AG08395 (cell line): ENCODE measurements at places on chromosomes 4 and X.

DNA sequence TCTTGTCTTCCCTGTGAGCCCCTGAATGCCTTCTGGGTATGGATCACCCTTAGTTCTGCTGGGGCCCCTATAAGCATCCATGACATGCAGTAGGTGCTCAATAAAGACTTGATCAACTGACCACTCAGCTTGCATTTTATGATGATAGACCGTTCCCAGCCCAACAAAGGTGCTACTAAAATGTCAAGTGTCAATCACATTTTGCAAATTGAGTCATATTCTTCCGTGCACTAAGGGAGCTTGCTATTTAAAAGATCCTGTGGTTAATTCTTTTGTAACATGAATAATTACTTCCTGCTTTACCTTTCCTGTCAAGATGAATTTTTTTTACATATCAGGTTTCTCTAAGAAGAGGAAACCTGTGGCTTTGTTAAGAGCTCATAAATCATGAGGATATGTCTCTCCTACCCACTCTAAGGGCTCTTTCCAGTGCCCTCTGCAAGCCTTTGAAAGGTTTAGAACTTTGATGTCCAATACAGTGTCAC lies 47.6 kb downstream of the SH3KBP1 start:
- DNase-seq, result no peak

- DNase-seq, result no peak
Measured at GRCh38 chr4:89356086-89356485, 48.5 kb upstream of the GPRIN3 start.

DNA sequence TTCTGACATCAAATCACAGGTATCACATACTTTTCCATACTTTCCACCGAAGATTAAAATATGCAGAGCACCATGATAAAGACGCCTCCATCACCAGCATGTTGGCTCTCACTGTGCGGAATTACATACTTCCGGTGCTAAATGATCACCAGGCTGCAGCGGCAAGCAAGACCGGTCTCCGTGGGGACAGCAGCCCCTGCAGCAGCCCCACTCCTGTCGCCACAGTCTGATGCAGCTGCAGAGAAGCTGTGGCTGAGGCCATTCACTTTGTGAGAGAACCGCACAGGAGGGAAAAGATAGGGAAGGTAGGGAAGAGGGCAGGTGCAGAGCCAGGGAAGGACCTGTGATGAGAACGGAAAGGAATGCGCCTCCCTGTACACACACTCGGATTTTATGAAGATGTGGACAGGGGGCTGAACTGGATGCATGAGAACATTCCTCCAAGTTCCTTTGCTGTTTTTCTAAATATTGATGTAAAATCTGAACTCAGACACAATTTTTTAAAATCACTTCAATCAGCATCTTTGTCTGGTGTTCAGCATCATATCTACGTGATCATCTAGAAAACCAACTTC lies 38.3 kb downstream of the AFAP1 start:
- DNase-seq, result no peak

DNA sequence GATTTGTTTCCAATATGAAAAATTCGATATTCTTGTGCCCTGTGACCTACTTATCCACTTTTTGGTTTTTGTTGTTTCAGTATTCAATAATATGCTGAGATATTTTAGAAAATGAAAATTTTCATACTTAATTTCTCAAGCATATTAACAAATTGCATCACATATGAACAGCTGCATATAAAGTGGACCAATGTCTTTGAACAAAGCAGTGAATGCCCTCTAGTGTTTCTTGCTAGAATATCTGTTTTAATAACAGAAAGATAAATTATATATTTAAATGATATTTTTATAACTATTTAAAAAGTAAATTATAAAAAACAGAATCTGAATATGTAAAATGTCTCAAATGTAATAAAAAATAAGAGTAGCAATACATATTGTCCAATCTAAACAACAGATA lies 31.7 kb upstream of the INTU start:
- peak; percentile 18 for DNase-seq

- no peak for DNase-seq
Measured at GRCh38 chrX:15356444-15356843, 21.1 kb upstream of the PIGA start.

DNA sequence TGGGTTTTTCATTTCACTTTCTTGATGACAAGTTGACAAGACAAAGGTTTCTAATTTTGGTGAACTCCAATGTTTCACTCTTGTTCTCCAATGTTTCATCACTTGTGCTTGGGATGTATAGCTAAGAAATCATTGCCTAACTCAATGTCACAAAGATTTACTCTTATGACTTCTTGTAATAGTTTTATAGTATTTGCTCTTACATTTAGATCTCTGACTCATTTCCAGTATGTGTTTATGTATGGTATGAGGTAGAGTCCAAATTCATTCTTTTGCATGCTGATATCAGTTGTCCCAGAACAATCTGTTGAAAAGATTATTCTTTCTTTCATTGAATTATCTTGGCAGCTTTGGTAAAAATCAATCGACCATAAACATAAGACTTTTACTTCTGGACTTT lies 12.2 kb upstream of the NWD2 start:
- DNase-seq, result no peak

DNA sequence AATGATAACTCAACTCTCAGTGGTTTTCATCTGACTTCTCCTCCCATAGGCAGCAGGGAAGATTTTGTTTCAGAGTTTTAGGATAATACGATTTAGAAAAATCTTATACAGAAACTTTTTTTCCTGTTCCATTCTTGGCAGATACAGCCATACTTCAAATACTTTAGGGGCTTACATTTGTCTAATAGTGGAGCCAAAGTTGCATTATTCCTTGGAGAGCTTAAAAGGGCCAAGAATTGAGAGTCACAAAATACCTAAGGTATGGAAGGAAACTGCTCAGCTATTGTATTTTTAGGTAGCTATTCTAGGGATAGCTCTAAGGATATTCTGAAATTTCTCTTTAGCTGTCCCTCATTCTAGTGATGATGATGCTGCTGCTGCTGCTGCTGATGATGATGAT lies 132.9 kb upstream of the PTCHD1 start:
- no peak for DNase-seq

DNA sequence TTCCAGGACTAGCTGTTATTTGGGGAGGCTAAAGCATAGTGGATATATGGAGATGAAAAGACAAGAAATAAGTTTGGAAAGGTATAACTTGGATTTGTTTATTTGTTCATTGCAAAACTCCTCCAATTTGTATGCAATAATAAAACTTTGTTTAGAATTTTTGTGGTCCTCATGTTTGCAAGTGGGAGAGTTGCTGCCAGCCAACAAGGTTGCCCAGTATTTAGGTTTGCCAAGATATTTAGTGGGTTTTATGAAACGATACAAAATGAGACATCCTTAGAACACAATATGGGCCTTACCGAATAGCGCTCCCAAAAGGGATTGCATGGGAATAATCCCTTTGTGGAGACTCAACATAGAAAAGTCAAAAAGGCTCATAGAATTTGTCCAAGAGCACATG lies 162.1 kb downstream of the INPP4B start:
- peak; percentile 24 for DNase-seq

- no peak for DNase-seq
Measured at GRCh38 chr4:81319657-81320056, 104.6 kb upstream of the PRKG2 start.

GRCh38 chrX:155246748-155247147 lies 17.5 kb downstream of the RAB39B start:
- no peak for DNase-seq

GRCh38 chr4:23728971-23729370 lies 160.9 kb downstream of the PPARGC1A start:
- no peak for DNase-seq

GRCh38 chrX:24235084-24235710 lies 78.7 kb downstream of the SUPT20HL2 start:
- DNase-seq, result no peak

GRCh38 chr4:155974476-155974749 lies 20.7 kb upstream of the CTSO start:
- no peak for DNase-seq

GRCh38 chr4:85393201-85393600 lies 81.7 kb upstream of the ARHGAP24 start:
- DNase-seq, result no peak

DNA sequence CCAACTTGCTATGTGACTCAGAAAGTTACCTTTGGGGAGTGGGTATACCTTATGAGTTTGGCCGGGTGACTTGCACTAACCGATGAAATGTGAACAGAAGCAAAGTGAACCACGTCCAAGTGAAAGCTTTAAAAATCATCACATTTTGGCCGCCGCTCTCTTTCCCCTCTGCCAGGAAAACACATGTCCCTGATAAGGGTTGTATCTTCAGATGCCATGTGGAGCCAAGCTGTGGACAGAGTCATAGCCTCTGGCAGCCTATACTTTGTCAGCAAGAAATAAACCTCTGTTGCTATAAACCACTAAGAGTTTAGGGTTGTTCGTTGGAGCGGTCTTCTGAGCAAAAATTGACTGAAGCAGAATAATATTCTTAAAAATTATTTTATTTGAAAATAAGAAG lies 92.3 kb downstream of the PRDM5 start:
- DNase-seq, result peak; percentile 54

DNA sequence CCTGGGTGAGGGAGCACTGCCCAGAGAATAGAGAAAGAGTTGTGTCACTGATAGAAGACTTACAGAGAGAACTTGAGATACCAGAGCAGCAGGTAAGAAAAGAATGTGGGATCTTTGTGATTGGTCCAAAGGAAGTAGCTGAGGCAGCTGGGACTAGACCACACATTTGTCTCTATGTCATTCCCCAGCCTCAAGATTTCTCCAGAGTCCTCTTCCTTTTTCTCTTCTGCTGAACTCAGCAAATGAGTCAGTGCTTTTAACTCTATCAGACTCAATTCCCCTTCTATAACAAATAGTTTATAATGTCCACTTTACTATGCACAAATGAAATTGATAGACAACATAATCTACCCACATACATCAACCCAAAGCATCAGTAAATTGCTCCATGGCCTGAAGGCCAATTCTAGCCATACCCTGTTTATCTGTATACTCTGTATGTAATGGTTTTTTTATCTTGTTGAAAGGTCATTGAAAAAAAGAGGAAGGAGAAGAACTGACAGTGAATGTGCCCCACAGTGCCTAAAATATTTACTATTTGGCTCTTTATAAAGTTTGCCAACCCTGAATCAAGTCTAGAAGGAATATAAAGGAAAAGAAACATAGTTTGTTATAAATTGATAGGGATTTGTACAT lies 38.2 kb downstream of the ETDC start:
- DNase-seq, result no peak

DNA sequence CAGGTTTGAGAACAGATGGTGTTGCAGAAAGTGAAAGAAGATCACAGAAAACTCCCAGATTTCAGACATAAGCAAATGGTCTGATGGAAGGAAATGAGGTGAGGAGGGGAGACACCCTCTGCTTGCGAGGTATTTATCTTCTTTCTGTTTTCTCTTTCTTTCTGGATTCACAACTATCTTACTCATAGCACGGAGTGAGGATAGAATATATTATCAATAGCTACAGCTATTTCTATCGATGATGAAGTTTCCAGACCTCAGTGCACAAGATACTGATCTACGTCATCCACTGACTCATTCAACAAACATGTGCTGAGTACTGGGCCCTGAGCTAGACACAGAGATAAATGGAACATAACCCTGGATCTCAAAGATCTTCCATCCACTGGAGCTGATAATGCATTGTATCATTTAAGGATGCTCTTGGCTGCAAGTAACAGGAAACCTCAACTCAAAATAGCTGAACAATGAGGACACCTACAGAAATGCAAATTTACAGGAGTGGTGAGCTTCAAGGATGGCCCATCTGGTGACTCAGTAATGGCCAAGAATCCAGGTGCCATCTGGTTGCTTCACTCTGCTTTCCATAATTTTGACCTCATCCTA lies 21.2 kb downstream of the SLC2A9 start:
- peak; percentile 11 for DNase-seq

DNA sequence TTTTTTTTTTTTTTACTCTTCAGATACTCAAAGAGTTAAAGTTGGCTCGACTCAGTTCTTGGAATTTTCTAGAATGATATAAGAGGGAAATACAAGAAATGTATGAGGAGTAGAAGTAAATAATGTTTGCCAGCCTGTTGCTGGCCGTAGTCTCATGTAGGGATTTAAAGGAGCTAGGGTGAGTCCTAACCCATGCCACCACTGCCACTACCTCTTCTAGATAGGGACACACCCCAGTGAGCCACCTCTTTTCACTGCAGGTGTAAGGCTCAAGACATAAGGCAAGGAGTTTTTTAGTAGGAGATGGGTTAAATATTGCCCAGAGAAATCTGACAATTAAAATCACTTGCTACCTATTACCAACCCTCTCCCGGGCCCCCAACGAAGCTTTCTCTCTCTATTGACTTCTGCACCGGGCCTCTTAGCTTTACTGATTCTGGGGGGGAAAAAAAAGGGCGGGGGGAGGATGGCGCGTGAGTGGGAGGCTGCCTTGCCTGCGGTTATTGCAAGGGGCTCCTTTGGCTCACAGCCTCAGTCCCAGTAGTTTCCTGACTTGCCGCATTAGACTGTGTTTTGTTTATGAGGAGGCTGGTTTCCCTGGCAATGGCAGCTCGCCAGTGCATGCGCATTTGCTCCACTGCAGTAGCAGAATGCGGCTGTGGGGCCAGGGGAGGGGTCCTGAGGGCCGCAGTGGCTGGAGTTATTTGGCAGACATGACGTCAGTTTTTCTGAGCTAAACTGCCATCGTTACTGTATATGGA lies 3.0 kb downstream of the LINC00632 start:
- peak; percentile 16 for DNase-seq

DNA sequence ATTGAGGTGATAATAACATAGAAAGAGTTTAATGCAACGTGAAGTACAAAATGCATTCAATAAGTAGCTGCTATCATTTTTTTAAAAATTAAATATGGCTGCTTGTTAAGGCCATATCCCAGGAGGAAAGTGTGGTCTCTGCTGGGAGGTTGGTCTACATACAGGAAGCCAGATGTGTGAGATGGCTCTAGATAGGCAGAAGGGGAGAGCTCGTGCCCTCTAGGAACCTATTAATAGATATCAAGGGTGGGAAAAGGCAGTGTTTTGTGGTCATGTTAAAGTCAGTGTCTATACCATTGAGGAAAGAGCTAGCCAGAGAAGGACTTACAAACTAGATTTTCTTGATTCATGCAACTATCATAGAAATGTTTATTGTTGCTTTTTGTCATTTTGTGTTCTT lies 140.5 kb downstream of the KLHL8 start:
- no peak for DNase-seq

- no peak for DNase-seq
Measured at GRCh38 chr4:23040539-23040938, 347.8 kb downstream of the GBA3 start.

- no peak for DNase-seq
Measured at GRCh38 chrX:127124871-127125270, 305.3 kb downstream of the PRR32 start.

DNA sequence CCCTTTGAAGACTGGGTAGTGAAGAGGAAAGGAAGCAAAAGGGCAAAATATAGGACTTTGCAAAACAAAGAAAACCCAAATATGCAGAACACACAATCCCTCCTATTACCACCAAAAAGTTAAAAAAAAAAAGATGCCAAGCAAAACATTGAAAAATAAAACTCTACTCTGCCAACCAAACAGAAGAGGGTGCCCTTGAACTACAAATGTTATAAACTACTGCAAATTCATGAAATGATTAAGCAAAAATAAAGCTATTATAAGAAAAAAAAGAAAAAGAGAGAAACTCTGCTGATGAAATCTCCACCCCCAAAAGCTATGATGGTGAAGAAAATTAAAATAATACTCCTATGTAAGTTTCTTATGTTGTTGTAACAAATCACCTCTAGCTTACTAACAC lies 168.5 kb upstream of the STK26 start:
- no peak for DNase-seq
